ENCODE measurements at places on chromosomes 4 and X. TPM values are rescaled to one million over a fixed set of nuclear protein-coding genes. Genes with fewer than 3 reads are reported as not detected.

DNA sequence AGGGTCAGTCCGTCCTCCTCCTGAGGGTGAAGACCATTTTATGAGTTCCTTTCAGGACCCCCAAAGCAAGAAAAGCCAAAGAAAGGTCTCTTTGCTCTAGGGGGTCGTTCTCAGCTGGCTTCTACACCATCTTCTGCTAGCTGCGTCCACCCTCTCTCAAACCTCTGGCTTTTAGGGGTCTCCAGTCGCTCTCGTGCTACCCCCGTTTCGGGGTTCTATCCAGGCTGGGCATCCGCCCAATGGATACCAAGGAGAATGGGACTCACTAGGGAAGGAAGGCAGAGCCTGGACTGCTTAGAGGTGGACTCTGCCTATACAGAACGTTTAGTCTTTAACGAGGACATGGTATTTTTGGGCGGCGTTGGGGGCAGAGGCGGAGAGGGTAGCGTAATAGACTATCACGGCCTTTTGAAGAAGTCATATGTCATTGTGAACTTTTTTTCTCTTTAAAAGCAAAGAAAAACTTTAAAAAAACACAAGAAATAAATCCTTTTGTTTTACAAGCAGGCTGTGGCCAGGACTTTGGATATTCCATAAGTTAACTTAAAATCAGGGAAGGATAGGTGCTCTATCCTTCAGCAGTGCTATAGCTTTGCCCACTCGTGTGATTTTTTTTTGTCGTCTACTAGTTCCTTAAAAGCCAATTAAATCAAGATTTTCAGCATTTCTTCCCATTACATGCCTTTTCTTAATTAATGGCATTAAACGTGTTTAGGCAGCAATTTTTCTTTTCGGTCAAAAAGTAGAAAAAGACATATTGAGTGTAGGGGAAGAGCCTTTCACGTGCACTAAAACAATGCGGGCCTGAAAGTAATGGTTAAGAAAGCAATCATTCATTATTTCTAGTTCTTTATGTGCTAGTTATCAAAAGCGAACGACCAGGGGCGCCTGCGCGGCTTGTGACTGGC is 7.2 kb upstream of the PITX2 start:
- H3K36me3 ChIP-seq = no peaks in the 10 kb centered on the region
- H3K27me3 ChIP-seq = no peaks in the 10 kb centered on the region
- DNase-seq = no peak
- H3K4me1 ChIP-seq = no peaks in the 10 kb centered on the region
- H3K4me3 ChIP-seq = no peak overlapping the region

Gene ARL9
- 0.51 TPM for total RNA-seq

DNA sequence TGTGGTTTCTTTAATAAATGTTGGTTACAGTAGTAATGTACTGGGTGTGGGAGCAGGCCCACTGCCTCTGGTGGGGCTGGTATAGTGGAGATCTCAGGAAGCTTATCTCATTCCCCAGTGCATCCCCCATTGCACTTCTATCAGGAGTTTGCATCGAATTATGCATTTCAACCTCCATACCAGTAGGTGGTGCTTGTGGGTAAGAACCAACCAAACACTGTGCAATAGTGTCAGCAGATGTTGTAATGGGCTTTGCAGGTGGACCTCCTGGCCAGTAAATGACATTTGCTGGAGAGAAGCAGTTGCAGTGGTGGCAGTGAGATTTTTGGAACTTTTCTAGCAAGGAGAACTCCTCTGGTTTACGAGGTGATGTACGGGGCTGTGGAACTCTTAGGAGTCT is 150.6 kb downstream of the POU3F4 start:
- H3K36me3 ChIP-seq = no peaks in the 10 kb centered on the region
- H3K4me3 ChIP-seq = no peak overlapping the region
- no peak overlapping the region for H3K27ac ChIP-seq
- no peaks in the 10 kb centered on the region for H3K4me1 ChIP-seq

DNA sequence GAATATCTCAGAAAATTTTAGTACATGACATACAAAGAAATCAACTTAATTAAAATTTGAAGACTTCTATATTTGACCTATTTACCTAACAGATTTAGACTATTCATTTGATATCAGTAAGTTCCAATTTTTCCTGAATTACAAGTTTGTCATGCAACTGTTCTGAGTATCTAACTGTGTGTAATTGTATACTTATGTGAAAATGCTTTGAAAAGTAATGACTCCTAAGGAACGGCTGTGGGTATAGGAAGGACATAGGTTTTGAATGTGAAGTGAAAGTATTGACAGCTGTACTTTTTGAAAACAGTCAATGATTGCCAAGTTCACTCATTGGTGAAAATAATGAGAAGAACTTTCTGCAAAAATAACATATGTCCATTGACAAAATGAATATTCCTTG is 2.9 kb downstream of the GRIA2 start:
- no peaks in the 10 kb centered on the region for H3K4me1 ChIP-seq
- H3K36me3 ChIP-seq = no peaks in the 10 kb centered on the region
- H3K27ac ChIP-seq = no peak overlapping the region

- no peaks in the 10 kb centered on the region for H3K36me3 ChIP-seq
- H3K4me1 ChIP-seq = no peaks in the 10 kb centered on the region
- no peak for DNase-seq
- H3K27me3 ChIP-seq = no peaks in the 10 kb centered on the region
Measured at GRCh38 chr4:93960450-93960849, 131.9 kb downstream of the ATOH1 start.

Gene SGMS2
- total RNA-seq = 50.2 TPM

- no peak for DNase-seq
- no peak overlapping the region for H3K4me3 ChIP-seq
- no peak overlapping the region for H3K27ac ChIP-seq
- peaks cover 1% of the 10 kb centered on the region for H3K4me1 ChIP-seq
- no peaks in the 10 kb centered on the region for H3K27me3 ChIP-seq
Measured at GRCh38 chr4:41158274-41158673, 56.1 kb downstream of the APBB2 start.

- H3K4me1 ChIP-seq = no peaks in the 10 kb centered on the region
- no peak overlapping the region for H3K27ac ChIP-seq
- H3K36me3 ChIP-seq = no peaks in the 10 kb centered on the region
- no peak for DNase-seq
Measured at GRCh38 chr4:19725130-19725529, 526.6 kb upstream of the SLIT2 start.

DNA sequence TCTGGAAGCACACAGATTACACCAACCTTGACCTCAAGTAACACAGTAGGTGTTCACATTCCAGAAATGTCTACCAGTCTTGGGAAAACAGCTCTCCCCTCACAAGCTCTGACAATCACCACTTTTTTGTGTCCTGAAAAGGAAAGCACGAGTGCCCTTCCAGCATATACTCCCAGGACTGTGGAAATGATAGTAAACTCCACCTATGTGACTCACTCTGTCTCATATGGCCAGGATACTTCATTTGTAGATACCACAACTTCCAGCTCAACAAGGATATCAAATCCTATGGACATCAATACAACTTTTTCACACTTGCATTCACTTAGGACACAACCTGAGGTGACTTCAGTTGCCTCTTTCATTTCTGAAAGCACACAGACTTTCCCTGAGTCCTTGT is 46.9 kb downstream of the ADGRG4 start:
- no peaks in the 10 kb centered on the region for H3K27me3 ChIP-seq
- no peak overlapping the region for H3K27ac ChIP-seq
- H3K36me3 ChIP-seq = no peaks in the 10 kb centered on the region
- no peak for DNase-seq

Gene SLC49A3
- total RNA-seq = 20.0 TPM

Gene MND1
- 0.81 TPM for total RNA-seq

GRCh38 chr4:16464651-16465050 is 238.4 kb upstream of the TAPT1 start:
- H3K27me3 ChIP-seq = no peaks in the 10 kb centered on the region
- H3K4me3 ChIP-seq = no peak overlapping the region
- no peak for DNase-seq
- no peaks in the 10 kb centered on the region for H3K4me1 ChIP-seq
- no peaks in the 10 kb centered on the region for H3K36me3 ChIP-seq

DNA sequence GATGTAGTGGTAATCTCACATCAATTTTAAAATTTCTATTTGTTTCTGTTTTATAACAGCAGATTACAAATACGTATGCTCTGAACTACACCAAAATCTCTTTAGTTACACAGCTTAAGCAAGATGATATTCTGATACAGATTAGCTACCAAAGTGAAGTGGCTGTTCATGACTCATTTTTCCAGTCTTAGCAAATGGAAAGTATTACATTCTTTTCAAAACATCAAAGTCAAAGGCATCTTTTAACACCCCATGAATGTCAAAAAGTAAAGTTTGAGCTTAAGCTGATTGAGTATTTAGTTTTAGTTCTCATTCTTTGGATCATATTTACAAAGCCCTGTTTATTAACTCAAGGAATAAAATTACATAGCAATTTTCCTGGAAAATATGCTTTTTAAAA is 6.6 kb upstream of the HPGDS start:
- H3K4me3 ChIP-seq = no peak overlapping the region
- H3K4me1 ChIP-seq = peaks cover 1% of the 10 kb centered on the region
- no peak for DNase-seq
- H3K27me3 ChIP-seq = no peaks in the 10 kb centered on the region
- no peak overlapping the region for H3K27ac ChIP-seq
- no peaks in the 10 kb centered on the region for H3K36me3 ChIP-seq

Measured in aorta (tissue), 5 donors.